ENCODE measurements at places on chromosomes 4 and X.

DNA sequence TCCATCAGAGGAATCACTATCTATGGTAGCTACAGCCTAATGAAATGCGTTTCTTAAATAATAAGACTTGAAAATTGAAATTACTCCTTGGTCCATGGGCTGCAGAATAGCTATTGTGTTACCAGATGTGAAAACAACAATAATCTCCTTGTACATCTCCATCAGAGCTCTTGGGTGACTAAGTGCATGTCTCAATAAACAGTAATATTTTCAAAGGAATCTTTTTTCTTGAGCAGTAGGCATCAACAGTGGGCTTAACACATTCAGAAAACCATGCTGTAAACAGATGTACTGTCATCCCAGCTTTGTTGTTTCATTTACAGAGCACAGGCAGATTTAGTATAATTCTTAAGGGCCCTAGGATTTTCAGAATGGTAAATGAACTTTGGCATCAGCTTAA, 67.3 kb downstream of the GLUD2 start:
- DNase-seq: no peak

GRCh38 chr4:109916027-109916409, 3.3 kb downstream of the EGF start:
- DNase-seq: no peak

- DNase-seq: no peak
Measured at GRCh38 chr4:57877047-57877458, 766.9 kb upstream of the IGFBP7 start.

- no peak for DNase-seq
Measured at GRCh38 chr4:168710353-168710946, 213.6 kb downstream of the PALLD start.

GRCh38 chr4:74267998-74268606, 40.2 kb upstream of the EPGN start:
- no peak for DNase-seq

DNA sequence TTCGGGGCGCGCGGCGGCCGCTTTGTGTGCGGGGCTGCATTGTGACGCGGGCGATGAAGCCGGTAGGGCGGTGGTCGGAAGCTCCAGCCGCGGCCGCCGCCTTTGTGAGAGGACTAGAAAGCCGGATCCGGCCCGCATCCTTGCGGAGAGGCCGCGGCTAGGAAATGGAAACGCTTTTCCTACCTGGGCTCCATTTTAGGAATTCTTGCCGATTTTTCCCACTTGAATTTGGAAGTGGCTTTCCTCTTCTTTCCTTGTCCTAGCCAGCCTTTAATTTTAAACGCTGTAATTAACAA, 708 bp downstream of the TMSB4X start:
- DNase-seq: no peak
